HCEC 1CT (cell line): ENCODE measurements at places on chromosomes 6 and 20.

DNA sequence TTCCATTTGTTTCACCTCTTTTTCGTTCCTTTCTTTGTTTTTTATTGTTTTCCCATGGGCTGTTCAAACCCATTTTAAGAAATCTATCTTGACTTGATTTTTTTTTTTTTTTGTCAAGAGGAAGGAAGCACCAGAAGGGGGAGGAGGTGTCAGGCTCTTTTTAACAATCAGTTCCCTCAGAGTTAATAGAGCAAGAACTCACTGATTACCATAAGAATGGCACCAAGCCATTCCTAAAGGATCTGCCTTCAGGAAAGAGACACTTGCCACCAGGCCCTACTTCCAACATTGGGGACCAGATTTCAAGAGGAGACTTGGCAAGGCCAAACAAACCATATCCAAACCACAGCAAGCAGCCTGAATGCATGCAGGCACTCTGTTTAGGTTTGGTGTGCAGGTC, 168.0 kb downstream of the OTOR start:
- no peak for DNase-seq

GRCh38 chr20:15708984-15709598, 864.2 kb downstream of the KIF16B start:
- no peak for DNase-seq

DNA sequence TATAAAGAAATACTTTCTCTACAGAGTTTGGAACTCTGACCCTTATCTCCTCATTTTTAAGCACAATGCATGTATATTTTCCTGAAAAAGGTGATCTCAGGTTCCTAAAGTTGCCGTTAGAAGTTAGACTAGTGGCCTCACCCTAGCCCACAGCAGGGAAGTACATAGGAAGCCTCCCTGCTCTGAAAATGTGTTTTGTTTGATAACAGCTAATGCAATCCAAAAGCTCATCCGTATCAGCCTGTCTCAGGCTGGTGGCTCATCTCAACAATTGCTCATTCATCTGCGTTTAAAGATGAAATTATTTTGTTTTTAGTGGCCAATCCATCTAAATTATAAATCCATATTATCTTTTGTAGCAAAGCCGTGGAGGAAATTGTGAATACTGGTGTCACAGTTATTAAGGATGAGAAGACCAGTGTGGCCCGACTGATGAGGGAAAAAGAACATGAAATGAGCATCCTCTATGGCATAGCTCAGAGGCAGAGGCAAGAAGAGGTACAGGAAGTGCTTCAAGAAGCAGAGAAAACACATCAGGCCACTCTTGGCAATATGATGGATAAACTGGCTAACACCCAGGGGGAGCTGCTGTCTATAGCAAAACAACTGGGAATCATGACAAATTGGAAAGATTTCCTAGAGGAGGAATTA, 20.1 kb downstream of the C6orf163 start:
- no peak for DNase-seq

DNA sequence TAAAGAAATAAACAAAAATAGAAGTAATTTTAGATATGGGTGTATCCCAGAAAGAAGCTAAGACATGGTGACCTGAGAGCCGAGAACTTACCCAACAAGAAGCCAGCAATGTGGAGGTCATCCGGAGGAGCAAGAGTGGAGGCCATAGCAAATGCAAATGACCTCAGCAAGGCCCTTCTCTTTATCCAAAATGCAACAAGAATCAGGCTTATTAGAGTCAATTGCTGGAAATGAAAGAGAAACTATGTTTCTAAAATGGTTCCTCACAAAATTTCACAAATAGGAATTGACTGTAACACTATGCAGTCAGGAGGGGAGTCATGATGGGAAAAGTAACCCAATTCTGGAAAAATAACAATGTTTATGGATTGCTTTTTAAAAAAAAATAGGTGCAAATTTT, 90.4 kb downstream of the TNFAIP3 start:
- DNase-seq: no peak

DNA sequence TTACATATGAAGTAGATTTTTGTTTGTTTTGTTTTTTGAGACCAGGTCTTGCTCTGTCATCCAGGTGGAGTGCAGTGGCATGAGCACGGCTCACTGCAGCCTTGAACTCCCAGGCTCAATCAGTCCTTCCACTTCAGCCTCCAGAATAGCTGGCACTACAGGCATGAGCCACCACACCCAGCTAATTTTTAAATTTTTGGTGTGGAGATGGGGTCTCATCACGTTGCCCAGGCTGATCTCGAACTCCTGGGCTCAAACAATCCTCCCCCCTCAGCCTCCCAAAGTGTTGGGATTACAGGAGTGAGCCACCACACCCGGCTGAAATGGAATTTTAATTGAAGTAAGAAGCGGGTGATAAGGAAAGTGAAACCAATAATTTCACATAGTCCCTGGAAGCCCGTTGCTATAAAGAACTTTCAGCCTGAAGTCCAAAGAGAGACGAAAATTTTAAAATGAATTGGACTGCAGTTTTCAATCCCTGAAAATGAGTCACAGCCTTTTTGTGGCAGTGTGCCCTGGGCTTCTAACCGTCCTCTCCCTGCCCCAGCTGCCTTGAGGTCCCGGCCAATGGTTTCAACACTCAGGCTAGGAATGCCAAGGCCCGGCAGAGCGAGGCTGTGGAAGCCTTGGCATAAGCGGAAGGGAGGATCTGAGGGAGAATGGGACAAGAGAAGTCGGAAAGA, 757 bp downstream of the RAET1E start:
- peak; percentile 88 for DNase-seq

GRCh38 chr6:155645325-155645724, 189.7 kb upstream of the NOX3 start:
- DNase-seq: peak; percentile 14

DNA sequence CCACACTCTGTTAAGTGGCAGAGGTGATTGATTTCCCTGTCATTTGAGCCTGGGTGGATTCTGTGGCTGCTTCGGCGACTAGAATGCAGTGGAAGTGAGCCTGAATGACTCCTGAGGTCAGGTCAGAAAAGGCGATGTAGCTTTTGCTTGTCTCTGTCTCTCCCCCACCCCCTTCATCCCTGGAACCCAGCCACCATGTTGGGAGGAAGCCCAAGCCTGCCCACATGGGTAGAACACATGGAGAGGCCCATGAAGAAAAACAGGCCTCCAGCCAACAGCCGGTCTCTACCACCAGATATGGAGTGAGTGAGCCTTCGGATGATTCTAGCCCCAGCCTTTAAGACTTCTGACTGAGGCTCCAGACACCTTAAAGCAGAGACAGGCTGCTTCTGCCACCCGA, 181.0 kb downstream of the TFAP2C start:
- DNase-seq: no peak

- DNase-seq: no peak
These were observed 39.8 kb downstream of the UQCC2 start for GRCh38 chr6:33671744-33672072.

DNA sequence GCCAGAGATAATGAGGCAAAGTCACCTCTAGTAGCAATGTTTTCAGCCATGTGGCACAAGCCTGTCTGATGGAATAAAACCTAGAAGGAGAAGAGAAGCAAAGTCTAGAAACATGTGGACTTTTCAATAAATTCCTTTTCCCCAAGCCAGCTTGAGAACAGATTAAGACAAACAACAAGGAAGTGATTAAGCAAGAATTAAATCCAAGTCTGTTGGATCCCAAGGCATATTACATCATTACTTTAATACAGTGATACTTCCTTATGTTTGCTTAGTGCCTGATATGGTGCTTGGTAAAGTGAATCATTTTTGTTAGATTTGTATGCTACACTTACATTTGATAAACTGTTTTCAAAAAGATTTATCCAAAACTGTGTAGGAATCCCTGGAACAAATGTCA, 260.3 kb upstream of the FAM83B start:
- peak; percentile 54 for DNase-seq

DNA sequence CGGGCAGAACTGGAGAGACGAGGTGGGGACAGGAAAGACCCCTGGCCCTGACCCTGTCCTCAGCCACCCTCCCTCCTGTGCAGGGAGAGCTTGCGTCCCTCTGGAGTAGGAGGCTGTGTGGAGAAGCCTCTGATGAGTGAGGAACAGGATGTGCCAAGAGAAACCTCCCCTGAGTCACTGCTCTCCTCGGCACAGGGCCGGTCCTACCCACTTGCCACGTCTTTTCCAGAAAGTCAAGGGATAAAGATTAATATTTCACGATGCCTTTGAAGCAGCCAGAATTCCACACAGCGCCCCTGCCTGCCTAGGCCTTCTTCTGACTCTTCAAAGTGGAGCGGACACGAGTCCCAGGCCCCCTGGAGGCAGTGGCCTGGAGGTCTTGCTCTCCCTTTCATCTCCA, 34.9 kb upstream of the THBS2 start:
- DNase-seq: peak; percentile 66

DNA sequence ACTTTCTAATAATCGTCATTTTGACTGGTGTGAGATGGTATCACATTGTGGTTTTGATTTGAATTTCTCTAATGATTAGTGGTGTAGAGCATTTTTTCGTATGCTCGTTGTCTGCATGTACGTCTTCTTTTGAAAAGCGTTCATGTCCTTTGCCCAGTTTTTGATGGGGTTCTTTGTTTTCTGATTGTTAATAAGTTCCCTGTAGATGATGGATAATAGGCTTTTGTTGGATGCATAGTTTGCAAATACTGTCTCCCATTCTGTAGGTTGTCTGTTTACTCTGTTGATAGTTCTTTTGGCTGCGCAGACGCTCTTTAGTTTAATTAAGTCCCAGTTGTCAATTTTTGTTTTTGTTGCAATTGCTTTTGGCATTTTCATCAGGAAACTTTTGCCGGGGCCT, 32.3 kb upstream of the XRN2 start:
- no peak for DNase-seq

DNA sequence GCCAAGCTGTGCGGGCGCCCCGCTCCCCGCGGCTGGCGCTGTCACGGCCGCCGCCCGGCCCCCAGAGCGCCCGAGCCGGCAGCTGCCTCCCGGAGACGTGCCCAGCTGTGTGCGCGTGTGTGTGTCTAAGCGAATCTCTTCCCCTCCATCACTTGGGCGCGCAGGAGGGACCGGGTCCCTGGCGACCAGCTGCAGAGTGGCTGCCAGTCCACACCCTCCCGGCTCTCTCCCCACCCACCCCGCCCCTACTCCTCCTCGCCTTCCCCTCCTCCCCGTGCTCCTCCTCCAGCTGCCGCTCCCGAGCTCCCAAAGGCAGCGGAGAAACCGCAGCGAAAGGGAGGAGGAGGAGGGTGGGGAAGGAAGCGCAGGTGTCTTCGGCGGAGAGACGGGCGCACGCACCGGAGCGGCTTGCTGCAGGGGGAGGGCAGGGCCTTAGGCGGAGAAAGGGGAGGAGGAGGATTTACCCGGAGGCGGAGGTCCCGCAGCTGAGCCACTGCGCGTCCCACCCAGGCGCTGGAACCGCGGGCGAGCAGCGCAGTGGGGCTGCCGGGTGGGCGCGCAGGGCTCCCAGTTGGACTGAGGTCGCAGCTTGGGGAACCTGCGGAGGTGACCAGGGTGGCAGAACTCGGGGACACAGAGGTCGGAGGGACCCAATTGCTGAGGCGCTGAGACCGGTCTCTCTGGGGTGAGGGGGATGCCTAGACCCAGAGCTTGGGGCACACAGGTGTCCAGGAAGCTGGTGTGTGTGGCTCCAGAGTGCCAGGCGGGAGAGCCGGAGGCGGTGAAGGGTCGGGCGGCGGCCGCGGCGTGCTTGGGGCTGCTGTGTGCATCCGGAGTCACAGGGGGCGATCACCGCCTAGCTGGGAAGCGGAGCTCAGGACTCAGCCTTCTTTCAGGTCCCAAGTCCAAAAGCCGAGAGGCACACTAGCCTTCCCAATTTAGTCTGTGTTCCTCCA, at the start of gene HS3ST5:
Gene HS3ST5, minus strand, starts transcription at position 198 of the 956 bp plus-strand sequence. CDS start 280,178 bp downstream, outside the sequence.
- DNase-seq: no peak

DNA sequence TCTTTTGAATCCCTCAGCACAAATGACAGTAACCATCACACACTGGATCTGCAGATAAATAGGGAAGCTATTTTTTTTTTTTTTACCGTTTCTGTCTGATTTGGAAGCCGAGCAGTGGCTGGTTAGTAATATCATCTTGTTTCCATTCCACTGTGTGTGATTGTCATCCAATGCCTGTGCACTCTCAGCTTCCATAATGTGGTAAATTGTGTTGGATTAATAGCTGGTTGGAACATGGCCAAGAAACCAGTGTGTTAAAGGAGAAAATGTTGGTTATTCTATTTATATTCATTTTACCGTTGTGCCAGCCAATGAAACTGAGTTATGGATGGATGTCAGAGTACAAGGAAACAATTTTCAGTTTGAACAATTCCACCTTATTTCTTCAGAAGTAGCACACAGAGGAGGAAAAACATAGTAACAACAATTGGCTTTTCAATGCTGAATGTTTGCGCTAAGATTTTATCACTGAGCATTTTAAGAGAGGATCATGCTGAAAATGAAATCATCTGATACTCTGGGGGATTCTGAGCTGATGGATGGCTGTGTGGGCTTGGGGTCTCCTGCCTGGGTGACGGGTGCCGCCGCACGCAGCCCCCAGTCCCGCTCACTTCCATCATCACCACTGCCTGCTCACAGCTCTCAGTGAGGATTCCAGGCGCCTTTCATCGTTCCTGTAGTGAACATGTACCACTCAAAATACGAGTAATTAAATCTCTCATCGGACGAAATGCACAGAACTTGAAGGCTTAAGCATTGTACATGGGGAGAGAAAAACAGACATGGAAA, 40.7 kb upstream of the EXOC2 start:
- DNase-seq: no peak

DNA sequence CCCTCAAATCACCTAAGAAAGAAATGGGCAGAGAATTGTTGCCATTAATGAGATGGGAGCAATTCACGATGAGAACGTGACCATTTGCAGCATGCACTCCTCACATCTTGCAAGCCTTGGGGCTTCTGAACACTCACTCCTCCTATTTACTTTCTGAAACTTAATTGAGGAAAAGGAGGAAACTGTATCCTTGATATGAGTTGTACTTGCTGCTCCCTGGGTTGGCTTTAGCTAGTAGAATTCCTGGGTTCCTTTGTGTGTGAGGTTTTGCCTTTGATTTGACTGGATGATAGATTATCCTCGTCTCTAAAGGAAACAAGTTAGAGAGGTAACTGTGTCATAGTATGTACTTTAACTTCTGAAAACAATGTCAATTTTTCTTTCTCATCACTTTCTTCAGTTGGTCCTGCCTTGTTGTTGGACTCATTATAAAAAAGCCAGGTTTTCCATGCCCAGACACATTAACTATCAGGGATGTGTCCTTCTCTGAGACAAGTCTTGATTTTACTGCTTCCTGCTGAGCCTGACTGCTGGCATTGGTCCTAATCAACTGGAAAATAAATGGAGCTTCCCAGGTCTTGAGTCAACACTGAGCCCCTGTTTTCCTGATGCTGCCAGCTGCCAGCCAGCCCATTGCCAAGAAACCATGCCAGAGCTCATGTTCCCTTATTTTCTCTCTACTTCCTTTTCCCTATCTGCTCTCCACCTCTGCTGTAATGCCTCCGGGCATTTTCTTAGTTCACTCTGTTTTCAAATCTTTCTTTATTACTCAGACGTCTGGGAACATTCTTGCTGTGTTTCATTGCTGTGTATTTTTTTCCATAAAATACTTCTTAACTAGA, 6.0 kb upstream of the MRAP2 start:
- DNase-seq: no peak

- peak; percentile 71 for DNase-seq
These were observed 361.9 kb upstream of the JARID2 start for GRCh38 chr6:14883921-14884320.
